Natural killer cell (primary cell): ENCODE measurements at places on chromosomes 5 and 9. TPM values are rescaled to one million over a fixed set of nuclear protein-coding genes. Genes with fewer than 3 reads are reported as not detected.

Gene ALG2
- 17.3 TPM for total RNA-seq

Gene MOCS2
- total RNA-seq = 14.7 TPM

DNA sequence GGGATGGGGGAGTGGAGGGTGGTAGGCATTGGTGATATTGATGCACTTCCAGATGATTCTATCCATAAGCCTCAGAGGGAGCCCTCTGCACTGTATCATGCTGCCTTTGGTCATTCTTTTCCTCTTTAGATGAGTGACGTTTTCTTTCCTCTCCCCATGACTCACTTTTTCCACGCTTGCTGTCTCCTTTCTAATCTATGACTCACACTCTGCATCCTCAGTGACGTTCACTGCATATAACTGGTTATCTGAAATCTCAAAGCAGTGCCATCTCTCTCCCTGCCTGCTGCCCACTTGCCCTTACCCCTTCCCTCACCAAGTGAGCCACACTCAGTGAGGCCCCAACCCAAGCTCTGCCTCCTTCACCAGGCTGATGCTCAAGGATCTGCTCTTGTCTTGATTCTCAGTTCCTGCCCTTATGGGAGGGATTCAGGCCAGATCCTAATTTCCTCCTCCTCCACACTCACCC, 31.6 kb downstream of the PTGS1 start:
- no peak overlapping the region for H3K27ac ChIP-seq
- no peak overlapping the region for H3K4me3 ChIP-seq
- H3K27me3 ChIP-seq = no peaks in the 10 kb centered on the region
- H3K4me1 ChIP-seq = no peaks in the 10 kb centered on the region

GRCh38 chr5:98989727-98990126, 60.9 kb upstream of the CHD1 start:
- H3K27ac ChIP-seq = no peak overlapping the region
- H3K4me1 ChIP-seq = no peaks in the 10 kb centered on the region
- H3K36me3 ChIP-seq = no peaks in the 10 kb centered on the region
- no peak overlapping the region for H3K4me3 ChIP-seq
- DNase-seq = no peak

DNA sequence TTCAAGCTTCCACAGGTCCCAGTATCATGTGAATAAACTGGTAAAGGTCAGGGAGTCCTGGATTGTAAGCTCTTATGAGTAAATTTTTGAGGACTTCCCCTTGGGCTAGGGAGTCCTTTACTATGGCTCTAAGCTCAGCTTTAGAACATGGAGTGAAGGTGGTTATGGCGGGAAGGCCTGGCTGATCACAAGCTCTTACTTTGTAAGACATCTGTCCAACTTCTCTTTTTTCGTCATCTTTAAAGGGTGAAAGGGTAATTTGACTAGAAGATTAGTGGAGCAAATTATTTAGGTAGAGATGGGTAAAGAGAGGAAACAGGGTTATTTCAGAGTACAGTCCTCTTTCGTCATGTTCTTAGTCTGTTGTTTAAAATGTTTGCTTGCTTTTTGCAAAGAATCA, 155.4 kb downstream of the AOPEP start:
- no peak for DNase-seq
- no peaks in the 10 kb centered on the region for H3K36me3 ChIP-seq
- H3K4me1 ChIP-seq = peaks cover 4% of the 10 kb centered on the region
- no peak overlapping the region for H3K27ac ChIP-seq
- no peaks in the 10 kb centered on the region for H3K27me3 ChIP-seq
- no peak overlapping the region for H3K4me3 ChIP-seq

- DNase-seq = no peak
- no peak overlapping the region for H3K27ac ChIP-seq
- no peaks in the 10 kb centered on the region for H3K4me1 ChIP-seq
- H3K36me3 ChIP-seq = peaks cover 85% of the 10 kb centered on the region
- H3K27me3 ChIP-seq = no peaks in the 10 kb centered on the region
These were observed 49.0 kb upstream of the FOXI1 start for GRCh38 chr5:170056561-170057267.

GRCh38 chr5:137375741-137376526, 123.2 kb downstream of the SPOCK1 start:
- no peak overlapping the region for H3K4me3 ChIP-seq
- no peaks in the 10 kb centered on the region for H3K27me3 ChIP-seq
- no peak overlapping the region for H3K27ac ChIP-seq
- no peak for DNase-seq
- no peaks in the 10 kb centered on the region for H3K4me1 ChIP-seq

DNA sequence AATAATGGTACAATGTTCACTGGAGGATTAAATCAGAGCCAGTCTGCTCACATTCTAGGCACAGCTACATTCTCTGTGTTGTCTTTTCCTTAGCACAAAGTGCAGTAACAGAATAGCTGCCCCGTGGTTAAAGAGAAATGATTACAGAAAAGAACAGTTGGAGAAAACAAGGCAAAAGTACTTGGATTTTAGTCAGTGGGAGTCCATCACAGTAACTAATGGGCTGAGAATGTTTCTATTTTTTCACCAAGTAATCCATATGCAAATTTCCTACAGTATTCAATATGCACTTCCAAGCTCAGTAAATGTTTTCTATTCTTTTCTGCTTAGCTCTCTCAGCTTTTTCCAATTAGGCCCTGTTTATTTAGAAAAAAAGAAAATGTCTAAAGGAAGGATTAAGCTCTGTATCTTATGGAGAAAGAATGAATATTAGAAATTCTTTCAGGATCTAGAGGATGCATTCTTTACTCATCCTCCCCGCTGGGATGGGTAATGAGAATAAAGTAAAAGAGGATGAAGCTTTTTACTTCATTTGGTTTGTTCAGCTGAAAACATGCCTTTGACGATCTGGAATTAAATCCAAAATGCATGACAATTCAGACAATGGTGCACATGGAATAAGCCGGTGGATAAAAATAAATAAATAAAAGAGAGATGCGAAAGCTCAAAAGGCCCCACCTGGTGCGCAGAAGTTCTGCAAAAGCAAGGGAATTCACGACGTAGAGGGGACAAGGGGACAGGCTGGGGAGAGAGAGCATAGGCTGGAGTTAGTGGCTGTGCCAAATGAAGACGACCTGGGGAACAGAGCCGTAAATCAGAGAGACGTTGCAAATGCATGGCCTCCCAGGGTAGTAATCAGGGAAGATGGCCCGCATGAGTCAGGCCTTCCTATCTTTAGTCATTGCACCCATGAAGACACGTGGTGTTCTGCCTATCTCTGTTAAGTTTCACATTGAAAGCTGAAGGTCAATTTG, 345.2 kb downstream of the GLIS3 start:
- no peaks in the 10 kb centered on the region for H3K36me3 ChIP-seq
- no peaks in the 10 kb centered on the region for H3K27me3 ChIP-seq
- no peak for DNase-seq
- no peaks in the 10 kb centered on the region for H3K4me1 ChIP-seq
- no peak overlapping the region for H3K27ac ChIP-seq

DNA sequence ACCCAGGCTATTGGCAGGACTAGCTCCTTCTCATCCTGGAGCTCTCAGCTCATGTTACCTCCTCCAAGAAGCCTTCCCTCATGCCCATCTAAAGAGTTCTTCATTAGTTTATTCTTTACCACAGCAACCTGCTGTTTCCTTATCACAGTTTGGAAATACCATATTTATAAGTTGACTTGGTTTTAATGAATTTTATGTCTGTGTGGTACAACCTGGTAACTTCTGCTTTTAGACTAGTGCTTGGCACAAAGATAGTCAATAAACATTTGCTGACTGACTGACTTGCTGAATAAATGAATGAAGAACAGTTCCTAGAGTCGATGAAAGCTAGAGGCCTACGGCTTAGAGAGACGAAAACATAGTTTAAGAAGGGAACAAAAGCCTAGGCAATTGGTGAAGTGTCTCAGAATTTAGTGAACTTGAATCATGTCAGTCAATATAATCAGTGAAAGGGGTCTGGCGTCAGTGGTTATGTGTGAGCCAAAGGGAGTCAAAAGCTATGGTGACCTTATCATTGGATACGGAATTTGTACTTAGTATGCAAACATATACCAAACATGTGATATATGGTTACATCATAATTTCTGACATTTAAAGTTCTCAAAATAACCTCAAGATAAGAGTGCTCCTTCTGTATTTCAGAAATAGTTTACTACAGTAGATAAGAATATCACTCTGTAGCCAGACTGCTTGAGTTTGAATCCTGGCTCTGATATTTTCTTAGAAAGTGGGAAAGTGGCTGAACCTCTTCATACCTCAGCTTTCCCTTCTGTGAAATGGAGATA, 239.5 kb downstream of the MCTP1 start:
- no peaks in the 10 kb centered on the region for H3K4me1 ChIP-seq
- no peaks in the 10 kb centered on the region for H3K27me3 ChIP-seq
- DNase-seq = no peak
- no peak overlapping the region for H3K4me3 ChIP-seq

GRCh38 chr9:83422527-83422926, 115.7 kb downstream of the FRMD3 start:
- no peaks in the 10 kb centered on the region for H3K27me3 ChIP-seq
- no peak overlapping the region for H3K27ac ChIP-seq
- no peaks in the 10 kb centered on the region for H3K36me3 ChIP-seq
- DNase-seq = no peak
- H3K4me3 ChIP-seq = no peak overlapping the region

DNA sequence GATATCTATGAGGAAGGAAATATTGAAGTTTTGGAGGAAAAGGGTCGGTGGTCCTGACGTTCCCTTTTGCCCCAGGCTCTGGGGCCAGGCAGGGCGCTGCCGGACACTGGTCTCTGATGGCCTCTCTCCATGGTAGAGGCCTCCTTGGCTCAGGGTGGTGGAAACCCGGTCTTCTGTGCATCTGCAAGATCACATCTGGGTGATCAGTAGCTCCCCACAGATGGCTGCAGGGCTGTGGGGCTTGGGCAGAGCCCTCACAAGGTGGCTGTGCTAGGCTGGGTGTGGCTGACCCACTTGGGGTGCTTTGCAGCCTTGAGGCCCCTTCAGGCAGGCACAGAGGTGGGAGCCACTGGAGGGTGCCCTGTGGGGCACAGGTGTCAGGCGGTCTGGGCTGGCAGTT, 53.9 kb upstream of the RNU6ATAC start:
- no peak overlapping the region for H3K27ac ChIP-seq
- H3K27me3 ChIP-seq = no peaks in the 10 kb centered on the region
- no peaks in the 10 kb centered on the region for H3K4me1 ChIP-seq
